ENCODE measurements at places on chromosomes 7 and 10.

- no peak for DNase-seq
Observed at GRCh38 chr10:847868-848267, 83.6 kb downstream of the LARP4B start.

- DNase-seq, result no peak
Observed at GRCh38 chr7:144049491-144049890, 743 bp downstream of the OR2A5 start.

DNA sequence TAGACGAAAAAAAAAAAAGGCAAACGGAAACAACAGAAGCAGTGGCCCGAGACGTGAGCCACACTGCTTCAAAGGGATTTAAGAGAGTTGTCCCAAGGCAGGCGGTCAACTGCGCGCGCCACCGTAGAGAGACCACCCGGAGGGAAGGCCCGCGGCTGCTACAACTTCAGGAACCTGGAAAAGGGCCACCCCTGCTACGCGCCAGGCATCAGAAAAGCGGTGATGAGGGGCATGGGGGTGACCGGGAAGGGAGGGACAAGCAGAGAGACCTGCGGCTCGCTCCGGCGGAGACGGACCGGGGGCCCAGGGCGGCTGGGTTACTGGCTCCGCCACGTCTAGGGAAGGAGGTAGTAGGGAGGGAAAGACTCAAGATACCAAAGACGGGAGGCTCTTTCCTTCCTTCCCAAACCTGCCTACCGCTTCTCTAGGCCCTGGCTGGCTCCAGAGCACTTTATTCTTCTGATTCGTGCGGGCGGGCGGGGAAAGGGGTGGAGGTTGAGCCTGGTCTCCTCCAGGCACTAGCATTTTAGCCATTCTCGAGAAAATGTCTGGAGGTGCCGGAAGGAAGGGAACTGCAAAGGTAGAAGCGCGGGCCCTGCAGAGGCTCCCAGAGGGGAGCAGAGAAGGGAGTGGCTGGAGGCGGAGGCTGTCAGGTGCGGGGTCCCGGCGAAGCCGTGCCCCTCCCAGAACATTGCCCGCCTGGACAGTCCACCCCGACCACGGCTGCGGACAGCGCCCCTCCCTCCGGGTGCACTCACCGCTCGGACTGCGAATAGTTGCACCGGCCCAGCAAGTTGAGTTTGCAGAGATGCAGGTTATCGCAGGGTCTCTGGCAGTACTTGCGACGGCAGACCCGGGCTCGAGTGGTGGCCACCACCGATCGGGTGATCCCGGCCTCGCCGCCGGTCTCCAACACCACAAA is 993 bp downstream of the ZC3HAV1 start:
- DNase-seq, result no peak

DNA sequence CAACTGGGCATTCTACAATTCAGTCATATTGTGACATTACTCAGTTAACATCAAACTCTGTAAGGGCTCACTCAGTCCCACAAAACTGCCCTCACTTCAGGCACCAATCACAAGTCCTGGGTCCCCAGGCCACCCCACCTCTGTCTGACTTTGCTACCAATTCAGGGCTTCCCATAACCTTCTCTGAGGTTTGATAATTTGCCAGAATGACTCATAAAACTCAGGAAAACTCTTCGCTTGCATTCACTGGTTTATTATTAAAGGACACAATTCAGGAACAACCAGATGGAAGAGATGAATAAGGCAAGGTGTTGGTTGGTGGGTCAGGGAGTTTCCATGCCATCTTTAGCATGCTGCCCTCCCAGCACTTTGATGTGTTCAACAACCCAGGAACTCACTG is 41.3 kb downstream of the AVL9 start:
- DNase-seq, result no peak

DNA sequence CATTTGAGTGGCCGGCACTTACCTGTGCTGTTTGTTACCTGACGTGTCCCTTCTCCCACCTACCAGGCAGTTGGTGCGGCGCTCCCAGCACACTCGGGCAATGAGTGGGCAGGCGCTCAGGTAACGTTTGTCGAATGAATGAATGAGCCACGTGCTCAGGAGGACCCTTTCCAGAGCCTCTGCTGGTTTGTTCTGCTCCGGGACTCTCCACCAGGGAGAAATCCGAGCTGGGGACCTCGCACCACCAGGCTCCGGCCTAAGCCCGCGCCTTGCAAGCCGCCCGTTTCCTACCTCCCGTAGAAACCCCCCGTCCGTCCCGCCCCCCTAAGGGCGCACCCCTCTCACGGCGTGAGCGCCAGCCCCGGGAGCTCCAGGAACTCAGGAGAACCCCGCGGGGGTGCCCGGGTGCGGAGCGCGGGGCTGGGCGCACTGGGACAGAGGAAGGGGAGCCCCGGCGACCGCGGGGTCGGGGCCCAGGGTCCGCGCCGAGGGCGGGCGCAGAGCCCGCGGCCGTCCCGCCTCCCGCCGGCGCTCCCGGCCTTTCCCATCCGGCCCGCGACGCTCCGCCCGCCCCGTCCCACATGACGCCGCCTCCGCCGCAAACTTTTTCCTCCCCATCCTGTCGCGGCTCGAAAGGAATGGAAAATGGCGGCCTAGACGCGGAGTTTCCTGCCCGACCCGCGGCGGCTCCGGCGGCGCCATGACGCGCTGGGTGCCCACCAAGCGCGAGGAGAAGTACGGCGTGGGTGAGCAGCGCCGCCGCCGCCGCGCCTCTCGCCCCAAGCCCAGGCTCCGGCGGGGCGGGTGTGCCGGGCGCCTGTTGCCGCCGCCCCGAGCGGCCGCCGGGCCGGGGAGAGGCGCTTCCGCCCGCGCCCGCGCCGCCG is at the start of gene DOCK1:
DOCK1 (plus strand) TSS at position 611 of the 884 bp plus-strand sequence; CDS start at position 701, 90 bp downstream.
- DNase-seq, result no peak

DNA sequence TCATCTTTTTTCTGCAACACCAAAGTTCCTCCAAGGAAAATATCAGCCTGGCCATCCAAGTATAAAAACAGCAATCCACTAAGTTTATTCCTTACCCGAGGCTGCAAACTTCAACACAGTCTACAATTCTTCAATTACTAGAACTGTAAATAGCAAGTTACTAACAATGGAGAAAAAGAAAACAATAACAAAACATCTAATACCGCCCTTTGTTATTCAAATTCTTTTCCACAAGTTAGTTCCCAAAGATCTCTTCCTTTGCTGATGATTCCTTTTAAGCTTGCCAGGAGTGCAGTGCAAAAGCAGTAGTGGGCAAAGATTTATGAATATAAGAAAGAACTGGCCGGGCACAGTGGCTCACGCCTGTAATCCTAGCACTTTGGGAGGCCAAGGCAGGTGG is 86.2 kb downstream of the CUL2 start:
- no peak for DNase-seq

- DNase-seq, result no peak
Observed at GRCh38 chr10:133259602-133259989, 17.1 kb downstream of the ADAM8 start.

- no peak for DNase-seq
Observed at GRCh38 chr10:126061526-126061925, 165.2 kb downstream of the FANK1 start.
